ENCODE measurements at places on chromosomes 4 and X. TPM values are rescaled to one million over a fixed set of nuclear protein-coding genes. Genes with fewer than 3 reads are reported as not detected.

Gene NPY1R
- 112 TPM for total RNA-seq

- no peak for DNase-seq
Measured at GRCh38 chr4:168433571-168433970, 46.7 kb downstream of the DDX60L start.

DNA sequence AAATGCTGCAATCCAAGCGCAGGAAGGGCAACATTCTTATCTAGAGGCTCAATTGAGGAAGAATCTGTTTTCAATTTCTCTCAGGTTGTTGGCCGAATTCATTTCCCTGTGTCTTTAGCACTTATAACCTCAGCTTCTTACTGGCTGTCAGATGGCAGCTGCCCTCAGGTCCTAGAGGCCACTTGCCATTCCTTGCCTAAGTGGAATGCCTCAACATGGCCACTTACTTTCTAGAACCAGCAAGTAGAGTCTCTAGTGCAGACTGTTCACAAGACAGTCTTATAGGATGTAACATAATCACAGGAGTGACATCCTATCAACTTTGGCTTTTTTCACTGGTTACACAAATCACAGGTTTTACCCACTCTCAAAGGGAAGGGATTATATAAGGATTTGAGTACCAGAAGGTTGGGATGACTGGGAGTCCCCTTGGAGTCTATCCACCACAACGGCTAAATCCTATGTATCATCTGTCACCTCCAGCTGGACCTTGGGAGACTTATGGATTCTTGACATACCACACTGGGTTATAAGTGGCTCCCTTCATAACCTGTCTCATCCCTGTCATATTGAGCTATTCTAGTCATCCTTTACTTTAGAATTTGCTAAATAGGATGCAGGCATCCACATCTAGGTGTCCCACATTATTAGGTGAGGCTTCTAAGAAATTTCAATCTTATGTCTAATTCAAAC is 297.9 kb upstream of the CTSO start:
- DNase-seq, result no peak

DNA sequence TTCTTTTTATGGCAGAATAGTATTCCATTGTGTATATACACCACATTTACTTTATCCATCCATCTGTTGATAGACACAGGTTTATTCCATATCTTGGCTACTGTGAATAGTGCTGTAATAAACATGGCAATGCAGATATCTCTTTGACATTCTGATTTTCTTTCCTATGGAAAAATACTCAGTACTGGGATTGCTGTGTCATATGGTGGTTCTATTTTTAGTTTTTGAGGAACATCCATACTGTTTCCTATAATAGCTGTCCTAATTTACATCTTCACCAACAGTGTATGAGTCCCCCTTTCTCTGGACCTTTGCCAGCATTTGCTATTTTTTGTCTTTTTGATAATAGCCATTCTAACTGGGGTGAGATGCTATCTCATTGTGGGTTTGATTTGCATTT is 73.5 kb downstream of the GPAT3 start:
- no peak for DNase-seq

DNA sequence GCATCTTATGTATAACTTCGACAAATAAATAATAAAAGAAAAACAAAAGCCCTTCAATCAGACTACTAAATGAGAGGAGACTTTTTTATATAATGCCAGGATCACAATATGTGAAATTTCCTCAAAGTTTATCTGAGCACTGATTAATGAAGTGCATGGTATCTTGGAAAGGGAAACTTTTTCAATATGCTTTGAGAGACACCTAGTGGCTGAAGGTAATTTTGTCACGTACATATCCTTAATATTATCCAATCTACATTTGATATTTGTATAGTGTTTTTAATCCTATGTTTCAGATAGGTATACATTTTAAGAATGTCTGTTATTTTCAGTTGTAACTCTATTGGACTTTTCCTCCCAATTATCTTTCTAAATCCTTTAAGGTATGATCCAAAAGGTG is 146.8 kb downstream of the KLHL4 start:
- DNase-seq, result no peak

DNA sequence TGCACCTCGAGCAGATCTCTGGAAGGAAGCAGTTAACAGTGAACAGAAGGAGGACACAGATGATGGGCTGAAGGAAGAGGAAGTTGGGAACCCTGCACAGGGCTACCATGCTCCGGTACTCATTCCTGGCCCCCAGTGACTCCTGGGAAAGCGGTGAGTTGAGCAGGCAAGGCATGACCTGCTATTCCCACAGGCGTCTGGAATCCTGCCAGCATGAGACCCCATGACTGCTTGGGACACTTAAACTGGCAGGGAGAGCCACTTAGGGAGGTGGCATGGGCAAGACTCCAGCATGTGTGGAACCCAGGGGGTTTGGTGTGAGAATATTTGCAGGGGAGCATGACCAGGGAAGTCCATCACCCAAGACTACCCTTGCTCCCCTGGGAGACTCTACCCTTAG is 1056.4 kb upstream of the POU3F4 start:
- DNase-seq, result no peak

- no peak for DNase-seq
Measured at GRCh38 chr4:185479507-185479971, 8.0 kb upstream of the CCDC110 start.

- DNase-seq, result no peak
Measured at GRCh38 chrX:153465691-153466380, 4.5 kb downstream of the HAUS7 start.

DNA sequence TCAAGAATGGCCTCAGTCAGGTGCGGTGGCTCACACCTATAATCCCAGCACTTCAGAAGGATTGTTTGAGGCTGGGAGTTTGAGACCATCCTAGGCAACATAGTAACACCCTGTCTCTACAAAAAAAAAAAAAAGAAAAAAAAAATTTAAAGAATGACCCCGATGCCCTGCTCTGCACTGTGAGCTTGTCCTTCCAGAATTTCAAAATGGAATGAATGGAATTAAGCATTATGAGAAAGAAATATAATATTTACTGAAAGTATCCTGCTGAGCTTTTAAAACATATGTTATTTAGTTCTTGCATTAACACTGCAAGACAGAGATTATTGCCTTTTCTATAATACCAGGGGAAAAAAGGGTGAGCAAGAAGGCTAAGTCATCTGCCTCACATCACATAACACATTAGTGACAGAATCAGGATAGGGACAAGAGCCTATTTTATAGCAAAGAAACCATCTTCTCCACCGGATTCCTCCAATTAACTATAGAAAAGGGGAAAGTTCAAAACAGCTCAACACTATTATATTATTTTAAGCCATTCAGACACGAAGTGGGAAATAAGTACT is 41.9 kb upstream of the GAB1 start:
- DNase-seq, result no peak

DNA sequence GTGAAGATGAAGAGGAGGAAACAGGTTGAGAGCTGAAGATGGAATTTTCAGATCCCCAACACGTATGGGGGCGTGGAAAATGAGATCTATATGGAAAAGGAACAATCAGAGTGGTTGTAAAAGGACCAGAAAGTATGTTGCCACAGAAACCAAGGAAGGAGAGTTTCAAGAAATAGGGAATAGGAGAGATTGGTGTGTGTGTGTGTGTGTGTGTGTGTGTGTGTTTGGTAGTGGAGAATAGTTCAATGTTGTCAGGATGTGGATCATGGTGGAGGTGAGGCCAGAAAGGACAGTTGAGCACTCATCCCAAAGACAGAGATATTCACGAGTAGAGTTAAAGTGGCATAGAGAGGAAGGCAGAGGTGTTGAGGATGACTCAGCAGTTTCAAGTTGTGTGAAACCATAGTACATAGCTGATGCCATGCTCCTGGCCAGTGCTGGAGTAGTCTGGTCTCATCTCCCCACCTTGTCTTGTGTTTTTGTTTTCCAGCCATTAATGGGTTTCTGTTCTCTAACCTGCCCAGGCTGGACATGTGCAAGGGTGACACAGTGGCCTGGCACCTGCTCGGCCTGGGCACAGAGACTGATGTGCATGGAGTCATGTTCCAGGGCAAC is 36.1 kb downstream of the HEPH start:
- DNase-seq, result no peak

GRCh38 chr4:184513802-184514120 is 39.4 kb upstream of the IRF2 start:
- DNase-seq, result no peak

Gene YIPF7
- total RNA-seq, result not detected

GRCh38 chrX:142156567-142156966 is 48.5 kb downstream of the MAGEC2 start:
- DNase-seq, result no peak

DNA sequence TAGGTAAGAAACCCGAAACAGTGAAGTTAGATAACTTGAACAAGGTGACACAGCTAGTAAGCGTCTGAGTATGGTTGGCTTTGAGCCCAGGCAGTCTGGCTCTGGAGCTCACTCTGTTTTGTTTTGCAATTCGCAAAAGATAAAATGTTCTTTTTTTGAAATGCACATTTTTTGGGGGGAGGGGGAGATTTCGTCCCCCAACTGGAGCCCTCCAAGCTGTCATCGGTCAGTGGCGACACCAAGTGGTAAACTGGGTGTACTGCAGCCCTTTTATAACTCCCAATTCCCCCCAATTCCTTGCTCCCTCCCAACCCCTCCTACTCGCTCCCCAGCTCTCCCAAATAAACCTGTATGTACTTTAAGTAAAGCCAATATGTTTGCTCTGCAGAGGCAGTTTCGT is 2.8 kb upstream of the CLCN5 start:
- no peak for DNase-seq

- DNase-seq, result no peak
Measured at GRCh38 chr4:5127556-5127955, 76.3 kb downstream of the STK32B start.

- no peak for DNase-seq
Measured at GRCh38 chr4:151376540-151376939, 32.4 kb upstream of the FHIP1A start.

GRCh38 chr4:149885896-149886295 is 70.3 kb upstream of the IQCM start:
- DNase-seq, result no peak

DNA sequence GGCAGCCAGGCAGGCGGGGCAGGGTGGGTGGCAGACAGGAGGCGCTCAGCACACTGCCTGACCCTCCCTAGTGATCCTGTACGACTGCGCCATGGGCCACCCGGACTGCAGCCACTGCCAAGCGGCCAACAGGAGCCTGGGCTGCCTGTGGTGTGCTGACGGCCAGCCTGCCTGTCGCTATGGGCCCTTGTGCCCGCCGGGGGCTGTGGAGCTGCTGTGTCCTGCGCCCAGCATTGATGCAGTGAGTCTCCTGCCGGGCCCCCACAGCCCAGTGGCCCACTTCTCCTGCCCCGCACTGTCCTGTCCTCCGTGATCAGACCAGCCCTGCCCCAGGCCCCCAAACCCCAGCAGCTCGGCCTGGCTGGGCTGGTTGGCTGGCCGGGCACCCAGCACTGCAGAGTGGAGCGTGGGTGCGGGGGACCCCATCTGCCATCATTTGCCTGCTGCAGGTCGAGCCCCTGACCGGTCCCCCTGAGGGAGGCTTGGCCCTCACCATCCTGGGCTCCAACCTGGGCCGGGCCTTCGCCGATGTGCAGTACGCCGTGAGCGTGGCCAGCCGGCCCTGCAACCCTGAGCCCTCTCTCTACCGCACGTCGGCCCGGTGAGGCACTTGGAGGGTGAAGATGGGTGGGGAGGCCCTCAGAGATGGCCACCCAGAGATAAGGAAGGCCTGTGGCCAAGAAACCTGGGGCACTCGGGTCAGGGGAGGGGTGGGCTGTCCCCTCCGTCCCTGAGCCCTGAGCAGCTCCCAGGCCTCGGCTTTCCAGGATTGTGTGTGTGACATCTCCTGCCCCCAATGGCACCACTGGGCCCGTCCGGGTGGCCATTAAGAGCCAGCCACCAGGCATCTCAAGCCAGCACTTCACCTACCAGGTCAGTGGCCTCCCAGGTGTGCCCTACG is 7.6 kb downstream of the PLXNB3 start:
- no peak for DNase-seq

Measured in thoracic aorta (tissue), 2 donors.